ENCODE measurements at places on chromosomes 16 and 17.

- no peak for DNase-seq
These were observed 5.0 kb upstream of the MYL4 start for GRCh38 chr17:47203984-47204721.

DNA sequence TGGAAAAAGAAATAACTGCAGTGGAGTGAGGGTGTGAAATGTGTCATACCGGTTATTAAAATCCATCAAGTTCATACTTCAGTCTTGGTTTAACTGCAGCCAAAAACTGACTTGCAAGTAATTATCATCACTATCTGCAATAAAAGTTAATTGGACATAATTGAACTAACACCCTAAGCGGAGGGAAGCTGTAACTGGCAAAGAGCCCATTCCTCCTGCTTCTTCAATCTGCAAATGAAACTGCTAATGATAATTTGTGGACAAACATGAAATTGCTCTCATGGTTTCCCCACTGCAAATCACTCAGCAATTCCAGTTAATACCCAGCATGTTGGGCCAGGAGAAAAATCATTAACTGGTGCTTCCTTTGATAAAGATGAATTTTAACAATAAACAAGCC lies 46.5 kb downstream of the FAM222B start:
- DNase-seq: no peak

GRCh38 chr16:31367853-31368252 lies 12.9 kb downstream of the ITGAX start:
- DNase-seq: no peak

GRCh38 chr17:67974598-67975066 lies 21.6 kb downstream of the C17orf58 start:
- no peak for DNase-seq

GRCh38 chr17:46026166-46027047 lies 27.4 kb downstream of the STH start:
- DNase-seq: no peak
